Activated T-cell treated with anti-CD3 and anti-CD28 coated beads, Interleukin-2, amount 50 U/mL, for 1 hour (primary cell): ENCODE measurements at places on chromosomes 3 and 15.

DNA sequence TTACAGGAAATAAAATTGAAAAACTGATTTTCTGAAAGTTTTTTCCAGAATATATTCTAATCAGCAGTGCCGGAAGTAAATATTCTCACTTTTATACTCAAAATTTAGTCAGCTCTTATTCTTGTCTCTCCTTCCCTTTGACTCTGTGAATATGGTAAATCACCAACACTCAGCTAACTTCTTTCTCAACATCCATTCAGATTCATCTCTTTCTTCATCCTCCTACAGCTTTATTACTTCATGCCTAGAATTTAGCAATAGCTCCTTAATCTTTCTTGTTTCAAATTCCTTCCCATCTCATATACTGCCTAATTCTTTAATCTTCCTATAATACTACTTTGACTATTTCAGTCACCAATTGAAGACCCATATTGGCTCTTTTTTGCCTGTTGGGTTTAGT lies 67.9 kb downstream of the FGF7 start:
- DNase-seq: no peak

GRCh38 chr3:126979046-126979628 lies 3.8 kb upstream of the PLXNA1 start:
- no peak for DNase-seq

- DNase-seq: no peak
These were observed 55.6 kb upstream of the CGNL1 start for GRCh38 chr15:57320631-57321220.

DNA sequence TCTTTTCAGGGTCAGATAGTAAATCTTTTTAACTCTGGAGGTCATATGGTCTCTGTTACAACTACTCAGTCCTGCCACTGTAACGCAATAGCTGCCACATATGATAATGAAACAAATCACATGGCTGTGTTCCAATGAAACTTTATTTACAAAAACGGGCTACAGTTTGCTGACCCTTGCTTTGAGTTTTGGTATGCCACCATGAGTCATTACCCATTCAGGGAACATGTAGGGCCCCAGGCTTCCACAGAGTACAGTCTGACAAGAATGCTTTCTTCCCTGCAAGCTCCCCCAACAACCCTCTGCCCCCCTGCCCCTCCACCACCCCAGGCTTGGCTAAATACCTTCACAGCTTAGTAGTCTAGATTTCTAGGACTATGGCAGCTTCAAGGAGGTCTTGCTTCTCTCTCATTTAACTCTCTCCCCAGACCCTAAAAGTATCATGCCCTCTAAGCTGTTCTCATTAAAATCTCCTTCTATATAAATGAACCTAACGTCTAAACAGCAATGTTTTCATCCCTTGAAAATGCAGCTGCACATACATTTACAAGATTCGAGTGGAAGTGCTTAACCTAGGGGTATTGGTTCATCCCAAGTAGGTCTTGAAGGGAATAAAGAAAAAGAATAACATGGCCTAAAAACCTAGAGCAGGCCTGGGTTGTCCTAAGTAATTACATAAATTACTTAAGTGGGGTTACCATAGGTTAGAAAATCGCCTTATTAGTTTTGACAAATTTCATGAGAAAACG lies 117.8 kb upstream of the PRICKLE2 start:
- no peak for DNase-seq
